ENCODE measurements at places on chromosomes 11 and 22. TPM values are rescaled to one million over a fixed set of nuclear protein-coding genes. Genes with fewer than 3 reads are reported as not detected.

- DNase-seq: no peak
These were observed 512.3 kb upstream of the RAG2 start for GRCh38 chr11:37110385-37110784.

DNA sequence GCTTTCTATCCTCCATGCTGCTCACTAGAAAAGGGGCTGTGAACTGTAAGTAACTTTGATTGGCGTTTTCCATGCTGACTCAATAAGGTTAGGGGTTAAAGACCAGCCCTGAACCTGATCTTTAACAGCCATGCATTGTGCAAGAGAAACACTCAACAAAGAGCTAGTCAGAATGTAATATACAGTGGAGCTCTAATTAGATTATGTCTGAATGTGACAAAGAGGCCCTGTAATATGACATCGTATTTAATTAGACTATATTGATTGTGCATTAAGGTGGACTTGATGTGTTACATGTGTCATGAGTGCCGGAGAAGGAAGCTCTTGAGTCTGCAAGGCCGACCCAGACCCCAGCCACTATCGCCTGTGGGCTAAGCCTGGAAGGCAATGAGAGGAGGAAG is 70.5 kb downstream of the PKNOX2 start:
- DNase-seq: no peak

The DNAJB7 gene
- total RNA-seq: not detected

The P2RY6 gene
- 1.3 TPM for total RNA-seq

The ATG13 gene
- 105 TPM for total RNA-seq

GRCh38 chr22:37930270-37930951 is 23.0 kb downstream of the C22orf23 start:
- DNase-seq: no peak

Measured in stomach (tissue), 19 donors.